NCI-H524 treated with DMSO at 0.1 percent for 48 hours (cell line): ENCODE measurements at places on chromosomes 2 and 18.

DNA sequence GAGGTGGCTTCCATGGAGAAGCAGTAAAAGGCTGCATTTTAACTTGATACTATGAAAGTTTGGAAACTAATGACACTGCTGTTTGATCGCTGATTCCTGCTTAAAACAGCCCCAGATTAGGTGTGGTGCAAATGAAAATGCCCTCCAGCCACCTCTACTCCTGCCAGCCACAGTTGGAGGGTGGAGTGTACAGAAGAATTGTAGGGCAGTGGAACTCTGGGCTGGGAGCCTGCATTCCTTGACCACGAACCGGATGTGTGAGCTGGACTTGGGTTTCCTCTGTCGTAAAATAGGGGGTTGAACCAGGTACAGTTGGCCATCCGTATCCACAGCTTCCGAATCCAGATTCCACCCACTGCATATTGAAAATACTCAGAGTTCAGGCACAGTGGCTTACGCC lies 84.6 kb upstream of the RFX8 start:
- DNase-seq, result no peak

DNA sequence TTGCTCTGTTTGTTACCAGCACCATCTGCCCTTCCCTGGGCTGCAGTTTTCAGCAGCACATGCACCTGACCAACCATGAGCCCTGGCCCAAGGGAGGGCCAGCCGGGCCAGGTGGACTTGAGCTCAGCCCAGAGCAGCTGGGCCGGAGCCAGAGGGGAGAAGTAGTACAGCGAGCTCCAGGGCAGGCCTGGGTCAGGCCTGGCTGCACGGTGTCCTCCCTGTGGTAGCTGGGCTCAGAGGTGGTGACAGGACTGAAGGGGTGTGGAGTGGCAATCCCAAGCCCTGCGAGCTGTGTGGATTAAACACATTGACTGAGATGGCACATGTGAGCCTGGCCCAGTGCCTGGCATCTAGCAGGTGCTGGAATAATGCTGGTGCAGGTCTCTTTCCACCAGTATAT lies 222.2 kb downstream of the GLI2 start:
- no peak for DNase-seq

GRCh38 chr2:152467677-152468410 lies 132.9 kb downstream of the FMNL2 start:
- DNase-seq, result no peak

GRCh38 chr2:111121028-111121827 lies 514 bp downstream of the BCL2L11 start:
- no peak for DNase-seq

GRCh38 chr18:31723990-31724711 lies 36.5 kb downstream of the SLC25A52 start:
- DNase-seq, result no peak

DNA sequence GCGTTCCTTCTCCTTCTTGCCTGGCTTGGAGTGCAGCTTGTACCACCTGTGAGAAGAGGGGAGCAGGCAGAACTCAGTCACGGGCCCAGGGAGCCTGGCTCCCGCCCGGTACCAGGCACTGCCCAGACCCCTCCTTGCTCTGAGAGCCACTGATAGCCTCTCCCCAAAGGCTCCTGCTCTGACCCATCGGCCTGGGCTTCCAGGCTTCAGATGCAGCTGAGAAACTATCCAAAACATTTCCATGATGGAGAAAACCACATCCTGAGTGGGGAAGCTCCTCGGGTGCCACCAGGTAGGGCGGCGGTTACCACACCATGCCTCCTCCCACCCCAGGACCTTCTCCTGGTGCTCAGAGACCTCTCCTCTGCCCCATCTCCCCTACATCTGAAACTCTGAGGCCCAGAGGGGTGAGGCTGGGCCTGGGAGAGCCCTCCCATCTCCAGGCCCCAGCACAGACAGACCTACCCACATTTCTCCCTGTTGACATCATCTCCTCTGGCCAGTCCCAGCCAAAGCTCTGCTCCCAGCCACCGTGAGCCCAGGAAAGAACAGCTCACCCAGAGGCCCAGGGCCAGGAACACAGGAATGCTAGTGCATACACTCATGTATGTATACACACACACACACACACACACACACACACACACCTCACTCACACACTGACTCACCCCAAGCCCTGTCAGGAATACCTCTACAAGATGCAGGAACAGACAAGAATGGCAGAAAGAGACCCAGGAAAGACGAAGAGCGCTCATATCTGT lies 17.9 kb upstream of the SFXN5 start:
- DNase-seq, result no peak

DNA sequence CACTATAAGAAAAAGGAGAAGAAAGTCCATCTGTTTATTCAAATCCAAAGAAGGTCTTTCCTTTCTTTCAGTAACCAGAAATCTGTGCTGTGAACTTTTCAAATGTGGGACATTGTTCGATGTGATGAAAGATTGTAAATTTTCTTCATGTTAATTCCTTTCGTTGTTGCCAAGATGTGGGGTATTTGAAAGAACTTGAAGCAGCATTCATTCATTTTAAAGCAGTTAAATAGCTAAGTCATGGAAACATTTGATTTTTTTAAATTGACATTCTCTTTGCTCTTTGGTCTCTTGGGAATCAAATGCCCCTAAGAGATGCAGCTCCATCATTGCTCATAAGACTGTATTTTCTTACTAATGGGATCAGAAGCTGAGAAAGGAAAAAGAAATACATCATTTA lies 93.7 kb upstream of the EHBP1 start:
- DNase-seq, result no peak

- no peak for DNase-seq
These were observed 123.2 kb downstream of the LYPD6B start for GRCh38 chr2:149161481-149162225.

- DNase-seq, result no peak
These were observed 559 bp downstream of the TMEM37 start for GRCh38 chr2:119431976-119432850.

GRCh38 chr18:29163596-29163995 lies 986.7 kb upstream of the CDH2 start:
- DNase-seq, result no peak

GRCh38 chr18:13452388-13452811 lies 233.8 kb downstream of the LDLRAD4 start:
- no peak for DNase-seq

- no peak for DNase-seq
These were observed 68.3 kb upstream of the PPM1B start for GRCh38 chr2:44100351-44100750.

- DNase-seq, result no peak
These were observed 1.3 kb upstream of the LYPD1 start for GRCh38 chr2:132671151-132671835.

GRCh38 chr2:3248754-3249475 lies 128.7 kb downstream of the EIPR1 start:
- no peak for DNase-seq

- no peak for DNase-seq
These were observed 148.7 kb downstream of the CABLES1 start for GRCh38 chr18:23283916-23284430.

DNA sequence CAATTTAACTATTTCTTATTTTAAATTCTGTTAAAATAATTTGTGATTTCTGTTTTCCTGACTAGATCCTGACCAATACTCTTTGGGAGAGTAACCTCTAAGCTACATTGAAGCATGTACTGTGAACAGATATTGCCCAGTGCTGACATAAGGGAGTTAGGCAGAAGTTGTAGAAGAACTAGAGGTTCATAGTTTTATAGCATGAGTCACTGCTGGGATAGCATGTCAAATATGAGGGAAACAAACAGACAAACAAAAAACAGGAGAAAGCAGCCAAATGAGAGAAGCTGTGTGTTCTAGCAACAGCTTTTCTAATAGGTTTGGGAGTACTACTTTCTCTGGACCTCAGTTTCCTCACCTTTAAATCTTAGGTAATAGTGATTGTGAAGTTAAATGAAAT lies 72.4 kb downstream of the CERS6 start:
- no peak for DNase-seq
